ENCODE measurements at places on chromosomes 13 and 19.

- no peak for DNase-seq
Measured at GRCh38 chr19:46390866-46391265, 22.5 kb downstream of the CCDC8 start.

DNA sequence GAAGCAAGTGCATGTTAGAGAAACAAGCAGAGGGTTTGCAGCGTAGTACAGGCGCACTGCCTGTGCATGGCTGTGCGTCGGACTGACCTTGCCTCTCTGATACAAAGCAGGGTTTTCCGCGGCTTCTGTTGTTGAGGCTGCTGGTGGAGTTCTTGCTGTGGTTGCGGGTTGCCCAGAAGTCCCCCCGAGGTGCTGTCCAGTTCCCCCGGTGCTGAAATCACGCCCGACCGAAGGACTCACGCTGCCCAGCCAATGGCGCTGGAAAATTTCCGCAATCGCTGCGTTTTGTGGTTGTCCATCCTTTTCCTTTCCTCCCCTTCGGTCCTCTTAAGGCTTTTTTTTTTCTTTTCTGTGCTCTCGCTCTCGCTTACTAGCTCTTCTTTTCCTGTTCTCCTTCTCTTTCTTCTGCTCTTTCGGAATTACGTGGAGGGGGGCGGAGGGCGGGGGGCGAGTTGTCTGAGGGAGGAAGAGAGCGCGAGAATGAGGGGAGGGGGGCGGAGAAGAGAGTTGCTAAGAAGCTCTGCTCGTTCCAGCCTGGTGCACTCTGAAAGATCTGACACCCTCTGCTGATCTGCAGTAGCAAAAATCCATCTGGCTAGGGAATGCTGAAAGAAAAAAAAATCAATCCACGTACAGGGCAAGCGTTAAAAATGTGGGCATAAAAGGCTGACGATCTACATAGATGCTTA lies at the start of gene SLITRK1:
Gene SLITRK1, minus strand, starts transcription at position 558 of the 689 bp plus-strand sequence. CDS start 967 bp downstream, outside the sequence.
- no peak for DNase-seq

GRCh38 chr19:4399812-4400134 lies 574 bp downstream of the SH3GL1 start:
- no peak for DNase-seq

DNA sequence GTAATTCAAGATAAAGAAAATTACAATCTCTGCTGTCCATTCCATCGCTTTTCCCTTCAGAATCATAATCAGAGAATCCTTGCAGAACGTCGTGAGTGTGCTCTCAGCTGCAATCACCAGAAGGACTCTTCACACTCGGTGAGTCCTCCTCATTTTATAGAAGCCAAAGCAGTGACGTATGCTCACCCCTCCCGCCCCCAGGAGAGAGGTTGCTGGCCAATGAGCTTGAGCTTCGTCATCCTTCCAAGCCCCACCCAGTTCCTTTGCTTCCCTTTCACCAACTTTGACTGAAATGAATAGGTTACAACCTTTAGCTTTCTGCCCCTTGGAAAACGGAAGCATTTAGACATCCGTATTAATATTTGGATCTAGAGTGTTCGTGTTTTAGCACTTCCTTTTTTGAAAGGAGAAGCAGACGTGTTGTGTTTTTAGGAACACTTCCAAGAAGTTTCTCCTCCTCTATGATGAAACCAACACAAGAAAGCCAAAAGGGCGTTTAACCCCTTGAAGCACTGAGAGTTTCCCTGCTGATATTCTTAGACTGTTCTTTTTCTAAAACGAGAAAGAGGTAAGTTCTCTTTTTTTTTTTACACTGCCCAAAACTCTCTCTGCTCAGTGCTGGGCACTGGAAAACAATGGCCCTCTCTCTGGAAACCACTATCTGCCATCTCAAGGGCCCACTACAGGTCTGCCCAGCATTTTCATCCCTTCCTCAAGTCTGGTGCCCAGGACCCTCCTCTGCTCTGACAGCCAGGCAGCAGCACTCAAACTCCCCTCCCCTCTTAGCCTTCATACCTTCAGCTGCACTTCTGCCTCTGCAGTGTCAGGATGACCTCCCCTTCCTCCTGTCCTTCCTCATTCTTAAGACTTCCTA lies 44.3 kb upstream of the CEACAM21 start:
- peak; percentile 82 for DNase-seq

GRCh38 chr19:42589792-42590191 lies 4.9 kb downstream of the CEACAM8 start:
- no peak for DNase-seq

GRCh38 chr19:47032171-47032811 lies 12.7 kb downstream of the NPAS1 start:
- DNase-seq = peak; percentile 53

GRCh38 chr19:4061178-4061682 lies 5.5 kb downstream of the ZBTB7A start:
- peak; percentile 32 for DNase-seq

- DNase-seq = no peak
Measured at GRCh38 chr19:6813659-6814058, 41.2 kb downstream of the VAV1 start.

DNA sequence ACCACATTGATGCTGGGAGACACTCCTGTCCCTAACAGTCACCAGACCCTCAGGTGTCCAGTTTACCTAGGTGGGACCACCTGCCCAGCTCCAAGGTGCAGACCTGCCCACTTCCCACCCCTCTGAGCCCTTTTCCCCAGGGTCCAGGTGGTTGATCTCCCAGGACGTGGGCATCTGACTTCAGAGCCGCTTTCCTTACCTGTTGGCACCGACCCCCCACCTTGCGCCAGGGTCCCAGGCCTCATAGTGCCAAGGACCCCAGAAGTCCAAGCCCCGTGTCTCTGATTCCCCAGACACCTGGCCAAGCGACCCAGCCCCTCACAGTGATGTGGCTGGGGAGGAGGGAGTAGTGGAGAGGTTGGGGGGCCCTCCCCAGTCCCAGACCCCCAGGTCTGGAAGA lies 9.6 kb upstream of the BBC3 start:
- no peak for DNase-seq

GRCh38 chr13:110555601-110556223 lies 5.8 kb downstream of the RAB20 start:
- DNase-seq = no peak
